Calu3 (cell line): ENCODE measurements at places on chromosomes 4 and X.
A peak's percentile ranks its signal among the peaks of the same experiment; 100 is the strongest.

DNA sequence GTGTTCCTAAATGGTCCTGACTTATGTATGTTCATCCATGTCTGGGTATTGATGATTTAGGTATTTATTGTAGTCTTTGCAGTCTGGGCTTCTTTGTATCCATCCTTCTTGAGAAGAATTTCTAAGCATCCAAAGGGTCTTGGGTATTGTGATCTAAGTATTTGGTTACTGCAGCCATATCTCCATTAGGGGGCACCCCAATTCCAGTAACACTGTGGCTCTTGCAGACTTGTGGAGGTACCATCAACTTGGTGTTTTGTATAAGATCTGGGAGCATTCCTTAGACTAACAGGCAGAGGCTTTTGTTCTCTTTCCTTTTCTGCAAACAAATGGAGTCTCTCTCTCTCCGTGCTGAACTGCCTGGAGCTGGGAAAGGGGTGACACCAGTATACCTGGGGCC, 113.7 kb upstream of the NEXMIF start:
- DNase-seq: no peak

DNA sequence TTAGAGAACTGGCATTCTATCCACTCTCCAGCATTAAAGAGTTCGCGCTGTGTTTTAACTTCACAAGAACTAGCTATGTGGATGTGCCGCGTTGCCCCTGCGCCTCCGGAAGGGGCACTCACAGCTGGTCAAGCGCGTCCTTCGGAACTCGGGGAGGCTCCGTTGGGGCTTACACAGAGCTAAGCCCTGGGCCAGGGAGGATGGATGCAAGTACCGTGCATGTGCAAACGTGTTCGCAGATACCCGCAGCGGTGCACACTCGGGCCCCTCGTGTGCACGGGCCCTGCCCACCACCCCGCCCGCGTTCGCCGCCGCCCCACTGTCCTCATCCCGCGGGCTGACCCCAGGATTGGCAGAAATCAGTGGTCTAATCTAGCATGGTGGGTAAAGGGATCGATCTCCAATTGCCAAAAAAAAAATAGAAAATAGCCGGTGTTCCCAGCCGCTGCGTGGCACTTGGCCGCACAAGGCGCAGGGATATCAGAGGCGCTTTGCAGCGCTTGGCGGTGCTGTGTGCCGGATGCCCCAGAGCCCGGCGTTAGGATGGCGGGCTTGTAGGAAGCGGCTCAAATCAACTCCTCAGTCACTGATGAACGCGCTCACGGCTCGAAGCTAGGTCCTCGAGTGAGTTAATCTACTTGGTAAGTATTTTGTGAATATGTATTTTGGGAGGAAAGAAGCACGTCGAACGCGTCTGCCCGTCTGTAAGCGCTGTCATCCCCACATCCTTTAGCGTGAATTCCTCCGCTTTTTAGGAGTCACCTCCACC, 989 bp upstream of the PCDH10 start:
- no peak for DNase-seq

DNA sequence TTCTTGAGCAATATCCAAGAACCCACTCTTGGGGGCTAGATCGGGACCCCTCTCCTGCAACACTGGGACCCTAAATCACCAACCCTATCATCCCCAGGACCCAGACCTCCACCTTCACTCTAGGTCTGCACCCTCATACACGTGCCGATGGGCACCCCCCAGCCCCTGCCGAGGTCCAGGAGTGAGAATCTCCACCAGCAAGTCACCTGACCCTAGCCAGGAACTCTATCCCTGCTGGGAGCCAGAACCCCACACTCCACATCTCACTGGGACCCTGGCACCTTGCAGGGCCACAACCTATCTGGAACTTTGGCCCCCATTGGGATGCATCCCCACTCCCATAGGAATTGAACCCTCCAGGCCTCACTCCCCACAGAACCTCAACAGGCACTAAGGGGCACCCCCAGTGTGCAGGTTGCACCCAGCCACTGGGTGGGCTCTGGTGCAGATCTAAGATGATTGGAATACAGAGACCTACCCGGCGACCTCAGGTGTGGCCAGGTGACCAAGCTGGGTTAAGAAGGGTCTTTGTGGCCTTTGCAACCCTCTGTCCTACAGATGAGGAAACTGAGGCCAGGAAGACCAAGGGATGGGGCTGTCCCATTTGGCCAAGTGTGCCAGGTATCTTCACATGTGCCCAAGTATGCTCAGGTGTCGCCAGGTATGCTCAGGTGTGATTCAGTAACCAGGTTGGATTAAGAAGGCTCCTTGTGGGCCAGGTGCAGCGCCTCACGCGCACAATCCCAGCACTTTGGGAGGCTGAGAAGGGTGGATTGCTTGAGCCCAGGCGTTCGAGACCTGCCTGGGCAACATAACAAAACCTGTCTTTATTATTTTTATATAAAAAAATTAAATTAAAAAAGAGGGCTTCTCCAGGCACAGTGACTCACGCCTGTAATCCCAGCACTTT, 3.1 kb upstream of the DHRSX start:
- no peak for DNase-seq

GRCh38 chr4:13240066-13240465, 244.1 kb downstream of the RAB28 start:
- DNase-seq: no peak

- no peak for DNase-seq
Measured at GRCh38 chr4:2744576-2745270, 11.4 kb downstream of the TNIP2 start.

- DNase-seq: no peak
Measured at GRCh38 chr4:146495269-146495668, 26.5 kb downstream of the SLC10A7 start.

- peak; percentile 48 for DNase-seq
Measured at GRCh38 chrX:41984628-41985027, 61.3 kb upstream of the CASK start.

- no peak for DNase-seq
Measured at GRCh38 chr4:130333241-130333759, 1237.3 kb downstream of the C4orf33 start.

- DNase-seq: no peak
Measured at GRCh38 chr4:168667376-168667775, 170.5 kb downstream of the PALLD start.

DNA sequence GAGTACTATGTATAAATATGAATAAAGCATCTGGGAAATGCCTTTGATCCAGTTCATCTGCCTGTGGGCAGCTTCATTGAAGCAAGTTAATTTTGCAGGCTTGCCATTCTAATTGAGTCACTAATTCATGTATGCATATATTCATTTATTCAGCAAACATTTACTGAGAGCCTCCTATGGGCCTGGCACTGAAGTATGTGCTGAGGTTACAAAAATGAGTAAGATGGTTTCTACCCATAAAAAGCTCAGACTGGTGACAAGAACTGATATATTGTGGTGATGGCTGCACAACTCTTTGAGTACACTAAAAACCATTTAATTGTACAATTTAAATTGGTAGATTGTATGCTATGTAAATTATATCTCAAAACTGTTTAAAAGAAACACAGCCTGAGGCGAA, 1.1 kb upstream of the MRPL1 start:
- no peak for DNase-seq

GRCh38 chr4:8639021-8639420, 46.5 kb downstream of the CPZ start:
- no peak for DNase-seq

DNA sequence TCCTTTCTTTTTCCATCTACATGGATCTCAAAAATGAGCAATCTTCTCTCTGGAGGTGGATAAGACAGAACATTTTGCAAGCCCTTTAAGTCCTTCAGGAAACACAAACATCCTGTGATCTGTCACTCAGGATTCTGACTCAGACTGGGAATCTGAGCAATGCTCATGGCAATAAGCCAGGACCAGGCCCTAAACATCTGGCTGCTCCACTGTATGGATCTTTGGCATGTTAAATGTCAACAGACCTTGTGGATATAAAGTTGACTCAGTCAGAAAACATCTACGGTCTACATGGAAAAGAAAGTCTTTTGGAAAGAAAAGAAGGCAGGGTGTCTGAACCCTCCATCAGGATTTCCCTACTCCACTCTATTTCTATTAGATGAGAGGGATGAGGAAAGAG, 17.8 kb upstream of the CHIC2 start:
- DNase-seq: peak; percentile 65

DNA sequence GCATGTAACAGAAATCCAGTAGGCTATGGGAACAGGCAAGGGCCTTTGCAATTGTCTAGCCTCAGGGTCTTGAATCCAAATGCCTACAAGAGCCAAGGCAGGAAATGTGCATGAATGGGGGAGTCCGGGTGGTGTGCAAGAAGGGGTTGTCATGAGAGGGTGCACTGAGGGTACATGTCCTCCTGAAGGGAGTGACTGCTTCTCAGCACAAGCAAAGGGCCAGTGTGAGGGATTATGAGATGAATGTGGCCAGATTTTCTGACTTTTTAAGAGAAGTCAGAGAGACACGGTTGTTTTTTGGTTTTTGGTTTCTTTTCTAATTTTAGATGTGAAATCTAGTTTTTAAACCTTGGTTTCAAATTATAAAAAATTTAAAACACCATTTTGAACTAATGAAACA, 76.5 kb upstream of the LSM6 start:
- no peak for DNase-seq

DNA sequence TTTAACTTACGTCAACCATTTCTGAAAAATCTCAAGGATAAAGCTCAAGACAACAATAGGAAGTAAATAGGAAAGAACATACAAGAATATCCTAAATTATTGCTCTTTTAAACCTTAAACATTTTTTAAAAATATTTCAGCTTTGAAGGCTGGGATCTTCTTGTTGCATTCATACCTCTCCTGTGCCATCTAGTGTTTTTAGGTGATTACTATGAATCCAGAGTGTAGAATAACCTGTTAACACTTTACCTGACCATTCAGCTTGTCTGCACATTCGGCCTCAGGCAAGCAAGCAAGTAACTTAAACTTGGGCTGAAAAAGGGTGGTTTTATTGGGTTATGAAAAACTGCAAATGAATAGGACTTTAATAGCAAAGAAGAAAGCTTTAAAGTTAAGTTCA, 507.8 kb upstream of the INTU start:
- no peak for DNase-seq

DNA sequence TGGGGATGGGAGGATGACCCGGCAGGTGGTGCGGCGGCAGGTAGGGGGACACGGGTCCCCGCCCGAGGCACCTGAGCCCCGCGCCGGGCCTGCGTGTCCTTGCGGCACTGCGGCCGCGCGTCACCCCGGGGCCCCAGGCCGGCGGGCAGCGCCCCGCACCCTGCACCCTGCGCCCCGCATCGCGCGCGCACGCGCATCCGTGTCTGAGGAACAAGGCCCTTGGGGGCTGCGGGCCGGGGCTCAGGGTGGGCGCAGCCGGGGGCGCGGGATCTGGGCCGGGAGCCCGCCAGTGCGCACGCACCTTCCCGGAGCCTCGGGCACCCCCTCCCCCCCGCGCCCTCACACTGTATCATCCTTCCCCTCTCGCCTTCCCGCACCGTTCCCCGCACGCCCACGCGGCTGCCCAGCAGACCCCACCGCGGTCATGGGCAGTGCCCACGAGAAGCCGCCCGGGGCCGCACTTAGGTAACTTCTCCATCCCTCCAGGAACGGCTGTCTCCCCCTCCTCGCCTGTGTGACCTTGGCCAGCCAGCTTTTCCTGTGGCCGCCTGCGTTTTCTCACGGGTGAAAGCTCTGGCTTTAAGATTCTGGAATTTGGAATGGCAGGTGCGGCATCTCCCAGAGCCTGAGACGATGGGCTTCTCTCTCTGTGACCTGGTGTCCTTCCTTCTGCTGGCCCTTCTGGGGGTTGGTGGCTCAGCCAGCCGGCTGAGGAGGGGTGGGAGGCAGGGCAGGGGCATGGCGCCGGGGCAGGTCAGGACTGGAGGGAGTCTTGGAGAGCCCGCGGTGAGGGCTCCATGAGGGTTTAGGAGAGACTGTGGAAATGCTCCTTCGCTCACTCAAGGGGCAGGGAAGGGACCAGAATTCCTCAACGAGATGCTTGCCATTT, 748 bp downstream of the ATP2B3 start:
- DNase-seq: no peak

GRCh38 chr4:48899950-48900349, 6.6 kb downstream of the OCIAD2 start:
- no peak for DNase-seq

GRCh38 chr4:89193843-89194242, 82.5 kb downstream of the TIGD2 start:
- DNase-seq: peak; percentile 2

- DNase-seq: no peak
Measured at GRCh38 chrX:19350941-19351384, 7.2 kb downstream of the PDHA1 start.

DNA sequence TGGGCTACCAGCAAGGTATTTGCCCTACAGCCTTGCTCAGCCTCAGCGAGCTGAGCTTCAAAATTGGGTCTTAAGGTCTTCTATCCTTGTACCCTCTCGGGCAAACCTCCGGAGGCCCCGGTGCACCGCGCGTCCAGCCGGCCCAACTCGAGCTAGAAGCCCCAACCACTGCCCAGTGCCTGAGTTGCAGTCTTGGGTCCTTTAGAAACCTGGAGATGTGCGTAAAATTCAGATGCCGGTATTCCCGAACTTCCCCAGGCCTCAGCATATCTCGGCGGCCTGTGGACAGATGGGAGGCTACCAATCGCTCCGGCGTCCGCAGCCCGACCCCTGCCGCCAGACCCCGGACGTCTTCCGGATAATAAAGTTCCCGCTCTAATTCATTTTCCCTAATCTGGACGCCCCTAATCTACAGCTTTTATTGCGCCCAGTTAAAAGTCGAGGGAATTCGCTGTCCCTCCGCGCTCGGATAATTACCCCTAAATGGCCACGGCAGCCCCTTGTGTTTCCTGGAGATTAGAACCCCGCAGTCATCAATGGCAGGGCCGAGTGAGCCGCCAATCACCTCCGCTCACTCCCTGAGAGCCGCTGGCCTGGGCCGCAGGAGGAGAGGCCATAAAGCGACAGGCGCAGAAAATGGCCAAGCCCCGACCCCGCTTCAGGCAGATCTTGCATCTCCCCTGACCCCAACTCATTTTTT, 1.5 kb upstream of the MSX1 start:
- DNase-seq: no peak
